ENCODE measurements at places on chromosomes 11 and 22.

DNA sequence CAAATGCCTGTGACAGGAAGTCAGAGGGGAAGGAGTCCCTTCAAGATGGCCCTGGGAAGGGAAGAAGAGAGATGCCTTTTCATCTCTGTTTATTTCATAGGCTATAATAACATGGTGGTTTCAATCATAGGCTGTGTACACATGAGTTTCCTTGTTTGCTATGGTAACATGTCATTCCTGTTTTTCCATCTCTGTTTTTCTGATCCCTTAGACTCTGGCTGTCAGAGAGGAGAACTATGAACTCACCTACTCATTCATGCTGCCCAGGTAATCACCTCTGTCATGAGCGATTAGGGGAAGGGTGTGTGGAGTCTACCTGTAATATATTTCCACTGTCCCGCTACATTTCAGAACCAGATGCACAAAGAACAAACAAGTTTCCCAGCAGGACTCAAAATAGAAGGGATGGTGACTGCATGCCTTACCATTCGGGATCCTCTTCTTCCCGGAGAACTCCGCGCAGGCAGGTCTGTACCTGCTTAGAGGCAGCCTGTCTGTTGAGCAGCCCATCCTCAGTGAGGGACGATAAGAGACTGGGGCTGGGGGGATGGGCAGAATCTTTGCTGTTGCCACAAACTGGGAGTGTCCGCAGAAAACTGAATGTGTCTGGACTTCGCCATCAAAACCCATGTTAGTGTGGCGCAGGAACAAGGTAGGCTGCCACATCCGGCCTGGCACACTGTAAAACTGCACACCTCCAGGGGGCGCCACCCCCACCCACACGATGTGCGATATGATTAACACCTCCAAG, 7.1 kb upstream of the PEX26 start:
- no peak for DNase-seq

DNA sequence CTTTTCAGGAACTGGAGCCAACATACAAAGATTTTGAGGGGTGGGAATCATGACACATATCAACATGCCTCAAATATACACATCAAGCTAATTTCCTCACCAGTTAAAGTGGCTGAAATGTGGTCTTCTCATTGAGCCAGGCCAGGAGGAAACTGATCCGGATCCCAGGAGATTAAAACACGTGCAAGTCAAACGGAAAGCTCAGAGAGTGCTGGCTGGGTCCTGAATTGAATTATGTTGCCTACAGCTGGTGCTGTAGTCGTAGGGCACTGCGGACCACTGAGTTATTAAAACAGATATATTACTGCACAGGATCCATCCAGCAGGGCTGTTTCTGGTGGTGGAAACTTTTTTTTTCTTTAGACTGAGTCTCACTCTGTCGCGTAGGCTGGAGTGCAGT, 14.1 kb upstream of the WNT7B start:
- no peak for DNase-seq

- no peak for DNase-seq
Measured at GRCh38 chr22:37744589-37744988, 47.7 kb downstream of the TRIOBP start.

DNA sequence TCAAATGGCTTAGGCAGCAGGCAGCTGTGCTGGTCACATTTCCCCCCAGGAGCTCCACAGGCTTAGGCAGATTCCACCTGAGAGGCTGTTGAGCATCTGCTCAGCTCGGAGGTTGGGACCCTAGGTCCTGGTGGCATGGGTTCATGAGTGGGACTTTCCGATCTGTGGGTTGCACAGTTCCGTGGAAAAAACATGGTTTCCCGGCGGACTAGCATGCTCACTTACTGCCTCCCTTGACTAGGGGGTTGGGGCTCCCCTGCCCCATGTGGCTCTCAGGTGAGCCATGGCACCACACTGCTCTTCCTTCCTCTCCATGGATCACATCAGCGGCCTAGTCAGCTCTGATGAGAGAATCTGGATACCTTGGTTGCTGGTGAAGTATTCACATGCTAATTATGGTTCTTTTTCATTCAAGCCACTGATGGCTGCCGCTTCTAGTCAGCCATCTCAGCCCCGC, 685.1 kb downstream of the METTL15 start:
- DNase-seq: no peak

- DNase-seq: no peak
Measured at GRCh38 chr11:121063728-121064127, 37.3 kb upstream of the TECTA start.

- DNase-seq: peak; percentile 21
Measured at GRCh38 chr11:63567044-63567840, 4.1 kb upstream of the PLAAT2 start.

- no peak for DNase-seq
Measured at GRCh38 chr22:32490279-32490678, 15.7 kb downstream of the FBXO7 start.

GRCh38 chr11:20458905-20459632, 71.6 kb downstream of the PRMT3 start:
- DNase-seq: no peak

DNA sequence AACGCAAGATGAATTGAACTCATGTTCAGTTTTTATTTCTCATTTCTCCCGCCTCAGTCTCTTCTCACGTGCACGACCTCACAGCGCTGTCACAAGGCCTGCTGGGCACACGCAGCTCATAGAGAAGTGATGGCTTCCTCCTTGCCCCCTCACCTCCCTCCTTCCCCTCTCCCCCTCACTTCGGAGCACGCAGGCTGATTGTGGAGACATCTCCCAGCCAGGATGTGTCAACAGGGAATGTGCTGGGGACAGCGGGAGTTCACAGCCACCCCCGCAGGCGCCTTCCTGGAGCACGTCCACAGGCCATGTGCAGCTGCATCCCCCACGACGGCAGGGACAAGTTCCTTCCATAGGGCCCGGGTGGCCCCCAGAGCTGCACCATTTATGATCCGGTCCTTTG, 29.1 kb upstream of the KRTAP5-6 start:
- DNase-seq: no peak

DNA sequence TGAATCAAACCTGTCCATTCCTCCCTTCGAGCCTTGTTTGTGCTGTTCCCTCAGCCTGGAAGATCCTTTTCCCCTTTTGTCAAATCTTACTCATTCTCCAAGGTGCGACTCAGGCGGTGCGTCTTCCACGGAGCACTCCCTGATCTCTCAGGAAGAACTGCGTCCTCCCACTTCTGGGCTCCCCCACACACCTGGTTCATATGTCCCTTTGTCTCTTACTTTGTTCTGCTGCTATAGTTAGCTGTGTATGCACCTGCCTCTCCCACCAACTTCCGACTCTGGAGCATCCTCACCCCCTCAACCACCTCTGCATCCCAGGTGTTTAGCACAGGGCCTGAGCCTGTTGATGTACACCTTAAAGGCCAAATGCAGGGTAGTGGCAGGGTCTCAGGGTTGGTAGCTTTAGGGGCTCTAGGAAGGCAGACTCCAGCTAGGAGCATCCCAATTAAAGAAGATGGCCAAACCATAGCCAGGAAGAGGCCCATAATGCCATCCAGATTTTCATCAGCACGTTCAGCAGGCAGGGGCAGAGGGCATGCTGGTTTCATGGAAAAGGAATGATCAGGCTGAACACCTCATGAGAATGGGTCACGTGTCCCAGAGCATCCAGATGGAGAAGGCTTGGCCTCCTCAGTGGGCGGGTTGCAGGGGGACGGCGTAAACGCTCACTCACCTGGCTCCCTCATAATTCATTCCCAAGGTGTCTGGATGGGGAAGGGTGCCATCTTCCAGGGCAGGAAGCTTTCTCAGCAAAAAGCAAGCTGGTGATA, 20.1 kb downstream of the PTPN5 start:
- DNase-seq: no peak

DNA sequence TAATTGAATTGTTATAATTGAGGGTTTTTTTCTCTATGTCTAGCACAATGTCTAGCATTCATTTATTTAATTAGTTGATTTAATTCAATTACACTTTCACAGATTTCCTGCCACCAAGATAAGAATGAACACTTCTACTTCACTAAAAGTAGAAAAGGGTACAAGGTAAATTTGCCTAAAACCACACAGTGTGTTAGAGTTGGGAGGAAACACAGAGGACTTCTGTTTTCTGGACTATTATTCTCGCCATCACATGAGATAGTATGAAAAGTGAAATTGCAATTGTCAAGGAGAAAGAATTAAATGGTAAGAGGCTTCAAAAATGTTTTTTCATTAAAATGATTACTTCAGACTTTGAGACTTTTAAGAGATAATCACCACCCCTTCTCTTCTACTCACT, 109.5 kb downstream of the ETS1 start:
- no peak for DNase-seq

DNA sequence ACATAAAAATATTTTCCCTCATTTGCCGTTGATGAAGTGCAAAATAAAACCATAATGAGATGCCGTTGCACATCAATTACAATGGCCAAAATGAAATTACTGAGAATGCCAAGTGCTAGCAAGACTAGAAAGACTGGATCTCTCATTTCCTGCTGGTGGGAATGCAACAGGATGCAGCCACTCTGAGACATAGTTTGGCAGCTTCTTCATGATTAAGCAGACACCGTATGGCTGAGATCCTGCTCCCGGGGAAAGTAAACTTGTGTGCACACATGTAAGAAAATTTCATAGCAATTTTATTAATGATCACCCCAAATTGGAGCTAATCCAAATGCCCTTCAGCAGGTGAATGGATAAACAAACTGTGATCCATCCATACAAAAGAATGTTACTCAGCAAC, 1013.2 kb downstream of the TBC1D22A start:
- DNase-seq: no peak

DNA sequence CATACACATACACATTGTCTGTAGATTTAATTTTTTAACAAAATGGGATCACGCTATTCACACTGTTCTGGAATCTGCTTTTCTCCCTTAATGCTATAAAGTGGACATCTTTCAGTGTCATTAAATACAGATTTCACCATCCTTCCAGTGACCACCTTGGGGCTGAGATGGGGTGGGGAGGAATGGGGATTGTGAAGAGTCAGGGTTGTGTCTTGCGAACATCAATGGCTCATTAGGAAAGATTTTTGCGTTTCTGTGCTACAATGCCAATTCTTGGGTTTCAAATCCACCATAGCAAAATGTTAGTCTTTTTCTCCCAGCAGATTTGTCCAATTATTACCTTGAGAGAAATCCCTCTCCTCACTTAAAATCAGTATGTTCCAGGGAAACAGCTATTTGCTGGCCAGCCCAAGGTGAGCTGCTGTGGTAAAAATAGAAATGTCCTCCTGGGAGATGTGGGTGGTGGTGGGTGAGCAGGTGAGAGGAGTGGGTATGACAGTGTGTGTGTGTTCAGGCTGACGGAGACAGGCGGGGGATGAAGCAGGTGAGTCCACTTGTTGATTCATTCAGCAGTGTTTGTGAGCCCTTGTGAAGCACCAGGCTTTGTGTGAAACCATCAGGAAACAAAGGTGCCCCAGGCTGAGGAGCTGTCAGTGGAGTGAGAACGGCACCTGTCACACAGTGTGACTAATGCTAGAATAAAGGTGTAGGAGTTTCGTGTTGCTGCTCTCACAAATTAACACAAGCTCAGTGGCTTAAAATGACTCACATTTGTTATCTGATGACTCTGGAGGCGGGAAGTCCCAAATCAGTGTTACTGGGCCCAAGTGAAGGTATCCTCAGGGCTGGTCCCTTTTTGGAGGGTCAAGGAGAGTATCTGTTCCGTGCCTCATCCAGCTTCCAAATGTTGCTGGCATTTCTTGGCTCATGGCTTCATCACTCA, 1.7 kb upstream of the CBX6 start:
- DNase-seq: peak; percentile 58

- no peak for DNase-seq
Measured at GRCh38 chr11:104055596-104055995, 19.2 kb downstream of the DDI1 start.

- DNase-seq: no peak
Measured at GRCh38 chr11:12460466-12460865, 83.1 kb downstream of the PARVA start.

GRCh38 chr11:134645576-134645975, 233.5 kb upstream of the B3GAT1 start:
- no peak for DNase-seq

GRCh38 chr11:114122686-114123085, 63.2 kb downstream of the ZBTB16 start:
- no peak for DNase-seq

DNA sequence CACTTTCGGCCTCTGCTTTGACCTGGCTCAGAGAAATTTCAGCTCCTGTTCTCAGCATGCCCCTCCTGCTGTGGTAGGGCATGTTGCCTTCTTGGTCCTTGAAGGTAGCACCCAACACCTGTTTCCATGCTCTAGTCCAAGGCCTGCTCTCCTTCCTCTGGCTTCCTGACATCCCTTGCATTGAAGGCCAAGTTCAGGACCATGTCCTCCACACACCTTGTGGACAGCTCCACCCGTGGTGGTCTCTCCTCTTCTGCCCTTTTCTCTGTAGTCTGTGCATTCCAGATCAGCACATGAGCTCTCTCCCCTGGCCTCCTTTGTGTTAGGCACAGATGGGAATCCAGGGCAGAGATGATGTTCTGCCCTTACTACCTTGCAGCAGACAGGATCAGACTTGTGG, 225.3 kb downstream of the ADAMTS15 start:
- DNase-seq: no peak

- no peak for DNase-seq
Measured at GRCh38 chr22:32340411-32340810, 17.3 kb upstream of the RFPL3 start.

DNA sequence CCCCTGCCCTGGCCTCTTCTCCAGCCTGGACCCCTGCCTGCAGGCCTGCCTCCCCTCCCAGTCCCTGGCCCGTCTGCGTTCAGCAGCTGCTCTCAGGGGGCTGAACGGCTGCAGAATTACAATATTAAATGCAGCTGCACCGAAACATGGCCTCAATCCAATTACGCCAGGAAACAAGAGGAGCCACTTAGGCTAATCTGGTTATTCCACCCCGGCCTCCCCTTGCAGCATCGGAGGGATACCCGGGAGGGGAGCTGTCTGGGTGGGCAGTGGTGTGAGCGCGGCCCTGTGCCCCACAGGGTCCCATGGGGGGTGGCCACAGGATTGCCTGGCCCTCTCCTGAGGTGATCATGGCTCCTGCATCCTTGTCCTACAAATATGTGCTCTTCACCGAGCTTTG, 42.6 kb downstream of the FLRT1 start:
- DNase-seq: no peak

- no peak for DNase-seq
Measured at GRCh38 chr11:45855308-45855707, 8.0 kb downstream of the CRY2 start.

GRCh38 chr22:21840236-21840823, 27.1 kb downstream of the MAPK1 start:
- DNase-seq: no peak

DNA sequence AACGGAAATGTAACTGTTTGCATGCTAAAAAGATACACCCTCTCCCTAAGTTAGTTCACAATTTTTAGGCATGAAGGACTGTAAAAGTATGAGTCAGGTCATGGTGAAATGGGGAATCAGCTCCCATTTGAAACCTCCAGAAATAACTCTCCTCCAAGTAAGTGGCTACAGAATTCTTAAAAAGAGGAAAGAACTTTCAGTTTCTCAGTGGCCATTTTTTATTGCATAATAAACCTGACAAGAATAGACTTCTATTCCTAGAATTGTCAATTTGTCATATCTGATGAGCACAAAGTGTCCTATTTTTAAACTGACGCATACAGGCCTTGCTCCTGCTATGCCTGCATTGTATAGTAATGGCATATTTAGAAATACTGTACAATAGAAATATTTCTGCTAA, 612.2 kb downstream of the CNTN5 start:
- DNase-seq: no peak

Data from activated naive CD8-positive, alpha-beta T cell treated with anti-CD3 and anti-CD28 coated beads, Interleukin-2, amount 50 U/mL, for 16 hours (primary cell).